Tongue (tissue), 3 donors: ENCODE measurements at places on chromosomes 1 and 21. TPM values are rescaled to one million over a fixed set of nuclear protein-coding genes. Genes with fewer than 3 reads are reported as not detected.

Gene NBPF26
- total RNA-seq = 51.6 TPM

Gene TBX19
- total RNA-seq = 1.2 TPM

Gene SYPL2
- 61.5 TPM for total RNA-seq

Gene MARK1
- total RNA-seq = 9.3 TPM

Gene OR2L2
- not detected for total RNA-seq

Gene LAMC2
- total RNA-seq = 11.8 TPM

Gene HENMT1
- total RNA-seq = 15.1 TPM

Gene SLFNL1
- total RNA-seq = 1.1 TPM

Gene S100A7A
- total RNA-seq = not detected

Gene ODF2L
- total RNA-seq = 48.7 TPM
